ENCODE measurements at places on chromosomes 5 and 9. TPM values are rescaled to one million over a fixed set of nuclear protein-coding genes. Genes with fewer than 3 reads are reported as not detected.

GRCh38 chr5:98368141-98368540 is 405.3 kb upstream of the RGMB start:
- H3K4me1 ChIP-seq = no peaks in the 10 kb centered on the region
- H3K4me3 ChIP-seq = no peak overlapping the region
- no peaks in the 10 kb centered on the region for H3K27me3 ChIP-seq
- H3K36me3 ChIP-seq = no peaks in the 10 kb centered on the region

GRCh38 chr5:60916646-60917045 is 28.2 kb downstream of the ERCC8 start:
- DNase-seq = no peak
- H3K27me3 ChIP-seq = no peaks in the 10 kb centered on the region
- no peak overlapping the region for H3K27ac ChIP-seq
- no peak overlapping the region for H3K4me3 ChIP-seq

GRCh38 chr5:133688391-133688790 is 76.0 kb upstream of the FSTL4 start:
- peaks cover 12% of the 10 kb centered on the region for H3K4me1 ChIP-seq
- peak; percentile 21 for DNase-seq
- no peaks in the 10 kb centered on the region for H3K36me3 ChIP-seq
- peaks cover 55% of the 10 kb centered on the region for H3K27me3 ChIP-seq

- no peak for DNase-seq
- H3K4me3 ChIP-seq = no peak overlapping the region
- no peaks in the 10 kb centered on the region for H3K36me3 ChIP-seq
- H3K27ac ChIP-seq = no peak overlapping the region
Measured at GRCh38 chr5:89449392-89450148, 566.6 kb upstream of the MEF2C start.

DNA sequence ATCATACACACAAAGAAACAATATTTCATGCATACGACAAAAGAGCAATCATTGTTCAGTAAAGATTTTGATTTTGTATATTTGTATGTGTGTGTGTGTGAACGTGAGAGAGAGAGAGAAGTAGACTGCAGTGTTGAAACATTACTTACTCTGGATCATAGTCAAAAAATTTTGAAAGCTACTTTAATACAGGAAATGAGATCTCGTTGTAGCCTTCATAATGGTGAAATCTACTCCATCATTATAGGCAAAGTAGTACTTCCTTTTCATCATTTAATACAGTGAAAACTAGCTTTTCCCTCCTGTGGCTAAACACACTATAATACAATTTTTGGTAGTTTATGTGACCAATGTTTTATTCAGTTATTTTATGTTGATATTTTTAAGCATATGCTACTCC is 1427.7 kb upstream of the C9orf72 start:
- H3K4me1 ChIP-seq = no peaks in the 10 kb centered on the region
- no peaks in the 10 kb centered on the region for H3K36me3 ChIP-seq
- no peaks in the 10 kb centered on the region for H3K27me3 ChIP-seq
- H3K4me3 ChIP-seq = no peak overlapping the region

GRCh38 chr9:133258061-133259015 is 16.7 kb downstream of the ABO start:
- H3K4me1 ChIP-seq = no peaks in the 10 kb centered on the region
- DNase-seq = no peak
- H3K27ac ChIP-seq = no peak overlapping the region

- no peak for DNase-seq
- H3K27me3 ChIP-seq = no peaks in the 10 kb centered on the region
- no peak overlapping the region for H3K27ac ChIP-seq
- no peak overlapping the region for H3K4me3 ChIP-seq
- peaks cover 22% of the 10 kb centered on the region for H3K4me1 ChIP-seq
- H3K36me3 ChIP-seq = peaks cover 34% of the 10 kb centered on the region
Measured at GRCh38 chr5:172123269-172123692, 64.7 kb downstream of the STK10 start.

DNA sequence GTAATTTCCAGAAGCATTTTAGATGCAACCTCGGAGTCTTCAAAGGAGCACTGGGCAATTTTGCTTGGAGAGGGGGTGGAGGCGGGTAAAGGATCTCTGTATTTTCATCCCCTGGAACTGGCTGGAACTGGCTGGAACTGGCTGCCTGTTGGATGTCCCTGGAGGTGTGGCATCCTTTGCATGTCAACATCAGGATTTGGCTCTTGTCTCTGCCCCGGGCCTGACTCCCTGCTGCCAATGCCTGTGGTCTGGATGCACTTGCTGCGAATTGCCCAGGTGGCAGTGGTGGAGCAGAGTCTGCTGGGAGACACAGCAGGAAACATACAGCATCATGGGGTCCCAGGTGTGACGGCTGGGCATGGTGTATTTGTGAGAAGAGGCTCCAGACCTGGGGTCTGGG is 391.3 kb downstream of the GADD45G start:
- H3K27me3 ChIP-seq = no peaks in the 10 kb centered on the region
- H3K36me3 ChIP-seq = no peaks in the 10 kb centered on the region
- DNase-seq = no peak
- no peak overlapping the region for H3K4me3 ChIP-seq

GRCh38 chr5:124658867-124659557 is 87.4 kb downstream of the ZNF608 start:
- no peaks in the 10 kb centered on the region for H3K4me1 ChIP-seq
- H3K4me3 ChIP-seq = no peak overlapping the region
- H3K36me3 ChIP-seq = no peaks in the 10 kb centered on the region
- no peak overlapping the region for H3K27ac ChIP-seq

GRCh38 chr9:693201-694091 is 148.1 kb upstream of the DMRT1 start:
- H3K27ac ChIP-seq = no peak overlapping the region
- H3K4me3 ChIP-seq = no peak overlapping the region
- H3K27me3 ChIP-seq = no peaks in the 10 kb centered on the region
- no peaks in the 10 kb centered on the region for H3K36me3 ChIP-seq

- no peaks in the 10 kb centered on the region for H3K27me3 ChIP-seq
- H3K4me1 ChIP-seq = peaks cover 91% of the 10 kb centered on the region
- no peaks in the 10 kb centered on the region for H3K36me3 ChIP-seq
- no peak overlapping the region for H3K27ac ChIP-seq
Measured at GRCh38 chr9:113583511-113584427, 120.2 kb downstream of the RGS3 start.

DNA sequence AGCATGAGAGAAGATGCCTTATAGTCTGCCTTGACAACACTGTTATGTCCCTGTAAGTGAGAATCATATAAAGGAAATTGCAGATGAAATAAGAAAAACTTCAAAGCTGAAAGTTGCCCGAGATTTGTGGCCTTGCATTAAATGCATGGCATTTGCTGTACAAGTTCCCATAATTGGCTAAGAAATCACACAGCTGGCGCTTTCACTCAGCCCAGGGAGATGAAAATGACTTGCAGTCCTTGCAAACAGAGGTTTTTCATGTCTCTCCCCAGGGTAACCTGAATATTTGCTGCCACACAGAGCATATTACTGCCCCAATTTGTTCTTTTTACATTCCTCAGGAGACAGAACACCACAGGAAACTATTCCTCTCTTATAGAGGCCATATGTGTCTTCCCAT is 174.8 kb downstream of the FAM114A2 start:
- no peak overlapping the region for H3K27ac ChIP-seq
- no peaks in the 10 kb centered on the region for H3K36me3 ChIP-seq
- peaks cover 6% of the 10 kb centered on the region for H3K27me3 ChIP-seq
- H3K4me1 ChIP-seq = no peaks in the 10 kb centered on the region
- no peak for DNase-seq

DNA sequence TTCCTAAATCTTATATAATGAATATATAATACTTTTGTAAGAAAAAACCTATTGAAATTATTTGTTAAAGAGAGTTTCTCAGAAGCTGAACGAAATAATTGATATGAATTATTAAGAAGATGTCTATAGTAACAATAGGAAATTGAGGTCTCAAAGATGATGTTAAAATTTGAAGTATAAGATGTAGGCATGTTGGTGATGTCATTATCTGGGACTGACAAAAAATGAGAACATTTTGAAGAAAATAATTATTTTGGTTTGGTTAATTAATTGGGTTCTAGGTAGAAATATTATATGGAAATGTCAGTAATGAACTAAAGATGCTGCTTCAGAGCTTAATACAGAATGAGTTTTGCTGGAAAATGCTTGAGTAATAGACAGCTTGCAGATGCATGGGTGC is 501.4 kb upstream of the ST8SIA4 start:
- no peaks in the 10 kb centered on the region for H3K36me3 ChIP-seq
- H3K4me3 ChIP-seq = no peak overlapping the region
- H3K4me1 ChIP-seq = no peaks in the 10 kb centered on the region
- no peak overlapping the region for H3K27ac ChIP-seq
- H3K27me3 ChIP-seq = no peaks in the 10 kb centered on the region

DNA sequence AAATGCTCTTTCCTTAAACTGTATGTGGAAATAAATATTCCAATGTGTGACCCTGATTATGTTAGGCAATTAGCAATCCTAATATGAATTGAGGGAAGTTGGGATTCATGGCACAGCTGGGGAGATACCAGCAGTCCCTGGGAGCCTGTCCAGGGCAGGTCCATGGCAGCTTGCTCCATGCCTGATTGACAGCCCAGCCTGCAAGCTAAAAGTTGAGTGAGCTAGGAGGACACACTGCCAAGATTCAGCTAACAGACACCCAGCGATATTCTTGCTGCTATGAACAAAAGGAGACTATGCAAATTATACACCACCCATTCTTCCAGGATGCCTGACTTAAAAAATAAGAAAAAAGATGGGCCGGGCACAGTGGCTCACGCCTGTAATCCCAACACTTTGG is 6.2 kb downstream of the TGFBI start:
- no peak overlapping the region for H3K4me3 ChIP-seq
- H3K27ac ChIP-seq = no peak overlapping the region
- no peak for DNase-seq
- peaks cover 25% of the 10 kb centered on the region for H3K4me1 ChIP-seq
- no peaks in the 10 kb centered on the region for H3K27me3 ChIP-seq
- peaks cover 3% of the 10 kb centered on the region for H3K36me3 ChIP-seq

- H3K4me1 ChIP-seq = no peaks in the 10 kb centered on the region
- peaks cover 4% of the 10 kb centered on the region for H3K36me3 ChIP-seq
- no peak overlapping the region for H3K4me3 ChIP-seq
- H3K27me3 ChIP-seq = peaks cover 26% of the 10 kb centered on the region
Measured at GRCh38 chr5:128532127-128532526, 5.9 kb downstream of the FBN2 start.

DNA sequence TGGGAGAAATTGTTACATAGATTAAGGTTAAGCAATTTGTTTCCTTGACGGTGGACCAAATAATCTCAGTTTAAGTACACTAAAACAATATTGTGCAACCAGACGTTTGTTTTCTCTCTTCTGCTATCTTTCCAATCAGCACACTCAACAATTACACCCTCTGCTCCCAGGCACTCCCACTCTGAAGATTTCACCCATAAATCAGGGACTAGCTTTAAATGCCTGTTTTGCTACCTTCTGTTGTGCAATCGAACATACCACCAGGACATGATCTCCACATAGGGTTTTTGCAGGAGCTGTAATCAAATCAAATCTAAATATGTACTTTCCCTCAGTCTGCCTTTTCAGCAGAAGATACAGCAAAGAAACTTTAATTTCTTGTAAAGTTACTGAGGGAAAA is 405.8 kb upstream of the TLE4 start:
- DNase-seq = no peak
- H3K27me3 ChIP-seq = no peaks in the 10 kb centered on the region
- no peak overlapping the region for H3K27ac ChIP-seq
- H3K4me1 ChIP-seq = no peaks in the 10 kb centered on the region
- H3K4me3 ChIP-seq = no peak overlapping the region
- H3K36me3 ChIP-seq = no peaks in the 10 kb centered on the region

GRCh38 chr5:170275376-170275994 is 22.1 kb downstream of the LCP2 start:
- peaks cover 20% of the 10 kb centered on the region for H3K36me3 ChIP-seq
- peak overlapping the region; percentile 98 for H3K27ac ChIP-seq
- peak overlapping the region; percentile 85 for H3K4me3 ChIP-seq
- no peak for DNase-seq

DNA sequence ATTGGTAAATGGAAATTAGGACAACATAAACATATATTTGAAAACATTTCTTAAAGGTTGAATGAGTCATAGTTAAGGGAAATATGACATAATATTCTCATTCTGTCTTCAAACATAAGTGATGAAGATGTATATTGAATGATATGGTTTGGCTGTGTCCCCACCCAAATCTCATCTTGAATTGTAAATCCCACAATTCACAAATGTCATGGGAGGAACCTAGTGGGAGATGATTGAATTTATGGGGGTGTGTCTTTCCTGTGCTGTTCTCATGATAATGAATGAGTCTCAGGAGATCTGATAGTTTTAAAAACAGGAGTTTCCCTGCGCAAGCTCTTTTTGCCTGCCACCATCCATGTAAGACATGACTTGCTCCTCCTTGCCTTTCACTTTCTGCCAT is 104.4 kb upstream of the MPDZ start:
- no peak for DNase-seq
- no peaks in the 10 kb centered on the region for H3K4me1 ChIP-seq
- H3K4me3 ChIP-seq = no peak overlapping the region
- H3K27ac ChIP-seq = no peak overlapping the region

GRCh38 chr9:91298311-91298710 is 63.4 kb downstream of the AUH start:
- no peaks in the 10 kb centered on the region for H3K27me3 ChIP-seq
- peaks cover 45% of the 10 kb centered on the region for H3K36me3 ChIP-seq
- DNase-seq = no peak
- H3K4me3 ChIP-seq = no peak overlapping the region
- no peak overlapping the region for H3K27ac ChIP-seq

DNA sequence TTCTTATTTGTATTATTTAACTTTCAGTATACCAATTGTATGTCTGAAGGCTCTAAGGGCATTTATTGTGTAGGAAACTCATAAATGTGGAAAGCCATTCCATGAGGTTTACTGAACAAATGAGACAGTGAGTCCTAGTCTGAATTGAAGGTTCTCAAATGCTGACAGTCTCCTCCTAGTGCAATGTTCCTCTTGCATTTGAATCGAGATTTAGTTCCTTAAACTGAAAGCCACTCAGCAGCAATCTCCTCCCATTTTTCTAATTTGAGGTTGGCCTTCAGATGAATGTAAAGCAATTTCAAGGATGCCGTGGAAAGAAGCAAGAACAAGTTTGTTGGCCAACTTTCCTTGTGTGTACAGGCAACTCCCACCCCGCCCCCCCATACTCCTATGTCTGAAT is 493.2 kb upstream of the KLF4 start:
- no peak overlapping the region for H3K27ac ChIP-seq
- no peaks in the 10 kb centered on the region for H3K27me3 ChIP-seq
- no peak overlapping the region for H3K4me3 ChIP-seq
- no peak for DNase-seq
- H3K4me1 ChIP-seq = no peaks in the 10 kb centered on the region

GRCh38 chr5:74581988-74582365 is 58.6 kb downstream of the ENC1 start:
- H3K27me3 ChIP-seq = peaks cover 8% of the 10 kb centered on the region
- no peak for DNase-seq
- H3K27ac ChIP-seq = no peak overlapping the region

The NUTM2G gene
- total RNA-seq = not detected

The ACTBL2 gene
- total RNA-seq = not detected

The C9 gene
- not detected for total RNA-seq

The SH3RF2 gene
- 0.79 TPM for total RNA-seq

The MYOZ3 gene
- not detected for total RNA-seq

The SGCD gene
- not detected for total RNA-seq

The GDF9 gene
- total RNA-seq = 1.9 TPM

The EDIL3 gene
- not detected for total RNA-seq

The HTR4 gene
- not detected for total RNA-seq

The SERF1A gene
- 14.1 TPM for total RNA-seq

Data from activated T-cell treated with anti-CD3 and anti-CD28 coated beads, Interleukin-2, amount 50 U/mL, for 72 hours (primary cell).